ENCODE measurements at places on chromosomes 6 and 20.

DNA sequence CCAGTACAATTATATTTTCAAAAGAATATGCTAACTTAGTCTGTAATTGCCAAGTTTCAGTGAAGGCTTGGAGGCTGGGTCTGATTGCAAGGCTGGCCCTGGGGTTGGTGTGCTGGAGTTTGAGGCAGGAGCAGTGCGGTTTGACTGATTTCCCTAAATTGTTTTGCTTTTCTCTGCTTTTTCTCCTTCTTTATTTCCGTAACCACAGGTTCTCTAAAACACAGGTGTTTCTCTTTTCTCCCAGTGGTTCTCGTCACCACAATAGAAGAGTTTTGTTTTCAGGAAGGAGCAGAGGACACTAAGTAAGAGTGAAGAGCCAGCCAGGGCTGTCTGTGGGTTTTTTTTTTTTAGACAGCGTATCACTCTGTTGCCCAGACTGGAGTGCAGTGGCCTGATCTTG lies 8.2 kb upstream of the SNX9 start:
- DNase-seq = no peak

DNA sequence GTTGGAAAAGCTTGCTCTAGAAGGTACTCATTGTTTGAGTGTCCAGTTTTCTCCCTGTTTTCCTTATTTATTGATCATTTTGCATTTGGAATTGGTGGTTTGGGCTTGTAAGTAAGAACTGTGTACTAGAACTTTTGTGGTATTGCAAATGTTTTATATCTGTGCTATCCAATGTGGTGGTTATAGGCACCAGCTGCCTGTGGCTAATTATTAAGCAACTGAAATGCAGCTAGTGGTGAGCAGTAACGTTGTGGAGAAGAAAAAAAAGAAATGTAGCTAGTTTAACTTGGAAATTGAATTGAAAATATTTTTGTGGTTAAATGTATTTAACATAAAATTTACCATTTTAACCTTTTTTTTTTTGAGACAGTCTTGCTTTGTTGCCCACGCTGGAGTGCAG lies 50.7 kb upstream of the MAPK13 start:
- no peak for DNase-seq

GRCh38 chr6:40887079-40887791 lies 151.8 kb downstream of the UNC5CL start:
- no peak for DNase-seq

DNA sequence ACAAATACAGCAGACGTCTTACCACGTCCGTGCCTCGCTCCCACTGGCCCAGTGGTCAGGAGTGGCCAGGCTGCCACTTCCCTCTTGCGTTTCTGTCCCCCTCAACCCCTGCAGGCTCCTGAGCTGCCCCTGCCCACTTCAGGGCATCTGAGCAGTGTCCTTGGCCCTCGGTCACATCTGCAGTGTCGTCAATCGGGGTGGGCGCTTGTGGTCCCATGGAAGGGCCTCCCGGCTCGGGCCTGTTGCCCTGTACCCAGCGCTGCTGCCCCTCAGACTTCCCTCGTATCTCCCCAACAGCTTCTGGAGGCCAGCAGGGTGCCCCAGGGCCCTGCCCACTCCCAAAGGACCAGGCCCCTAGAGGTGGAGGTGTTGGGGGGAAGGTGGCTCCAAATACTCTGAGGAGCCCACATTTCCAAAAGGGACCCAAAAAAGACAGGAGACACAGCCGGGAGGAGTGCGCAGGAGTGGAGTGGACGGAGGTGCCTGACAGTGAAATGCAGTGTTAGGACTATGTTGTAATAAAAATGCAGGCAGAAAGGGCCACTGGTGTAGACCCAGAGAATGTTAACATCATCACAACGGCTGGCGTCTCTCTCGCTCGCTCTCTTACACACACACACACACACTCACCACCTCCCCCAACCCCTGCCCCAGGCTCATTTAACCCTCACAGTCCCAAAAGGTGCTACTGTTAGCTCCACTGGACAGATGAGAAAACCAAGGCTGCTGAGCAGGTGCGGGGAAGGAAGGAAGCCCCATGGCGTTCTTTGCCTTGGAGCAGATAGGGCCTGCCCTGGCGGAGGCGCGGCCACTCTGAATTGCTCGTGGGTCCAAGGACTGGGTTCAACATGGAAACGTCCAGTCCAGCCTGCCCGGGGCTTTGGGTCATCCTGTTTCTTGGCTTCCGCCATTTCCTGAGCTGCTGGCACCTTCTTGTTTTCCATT lies 343.9 kb downstream of the ZFAND3 start:
- DNase-seq = no peak

- no peak for DNase-seq
Measured at GRCh38 chr20:58215116-58215515, 13.3 kb downstream of the ANKRD60 start.

- no peak for DNase-seq
Measured at GRCh38 chr20:13824459-13824858, 39.6 kb downstream of the NDUFAF5 start.

GRCh38 chr20:41142919-41143318 lies 5.6 kb downstream of the PLCG1 start:
- no peak for DNase-seq

- DNase-seq = no peak
Measured at GRCh38 chr20:33828967-33829560, 17.9 kb downstream of the CHMP4B start.

DNA sequence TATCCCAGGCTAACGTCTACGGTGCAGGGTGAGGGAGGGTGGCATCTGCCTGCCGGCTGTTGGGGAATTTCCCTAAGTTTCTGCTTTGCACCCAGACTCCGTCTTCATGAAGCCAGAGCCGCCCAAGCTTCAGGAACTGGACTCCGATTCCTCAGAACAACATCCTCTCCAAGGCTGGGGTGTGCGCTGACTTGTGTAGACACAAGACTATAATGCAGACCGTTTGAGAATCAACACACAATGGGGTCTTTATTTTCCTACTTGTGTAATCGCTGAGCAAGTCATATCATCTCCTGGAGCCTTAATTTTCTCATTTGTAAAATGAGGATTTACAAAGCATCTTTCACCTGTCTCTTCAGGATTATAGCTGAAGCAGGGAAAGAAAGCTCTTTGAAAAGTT lies 160.5 kb upstream of the AGPAT4 start:
- no peak for DNase-seq

DNA sequence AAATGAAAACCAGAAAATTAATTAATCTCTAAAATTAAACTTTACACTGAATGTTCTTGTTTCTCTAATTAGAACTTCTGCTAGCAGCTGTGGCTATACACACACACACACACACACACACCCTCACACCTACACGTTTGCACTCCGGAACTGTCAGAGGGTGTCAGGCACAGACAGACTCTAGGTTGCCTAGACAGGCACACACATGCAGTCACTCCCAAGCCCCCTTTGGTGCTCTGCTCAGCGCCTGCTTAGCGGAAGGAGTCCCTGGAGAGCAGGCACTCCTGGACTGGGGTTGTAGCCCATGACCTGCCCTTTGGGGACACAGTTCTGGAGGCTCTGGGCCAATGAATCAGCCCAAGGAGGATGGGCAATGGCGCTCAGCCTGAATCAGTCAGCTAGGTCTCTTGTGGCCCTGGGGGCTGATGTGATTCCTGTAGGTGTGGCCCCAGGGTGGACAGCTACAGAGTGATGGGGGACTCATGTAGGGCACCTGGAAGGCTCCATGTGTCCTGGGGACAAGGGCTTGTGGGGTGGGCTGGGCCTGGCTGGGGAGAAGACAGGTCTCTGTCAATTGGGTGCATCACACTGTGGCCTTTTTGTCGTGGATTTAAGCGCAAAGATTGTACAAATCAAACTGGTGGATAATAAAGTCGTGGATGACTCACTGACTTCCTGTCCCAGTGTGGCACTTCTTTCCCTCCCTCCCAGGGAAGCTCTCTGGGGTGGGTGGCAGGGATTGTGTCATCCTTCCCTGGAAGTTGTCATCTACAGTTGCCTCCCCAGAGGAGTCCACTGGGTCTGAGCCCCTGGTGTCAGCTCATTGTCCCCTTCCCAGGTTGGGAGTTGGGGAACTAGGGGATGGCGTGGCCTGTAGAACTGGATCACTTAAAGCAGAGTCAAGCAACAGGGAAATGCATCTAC lies 8.8 kb downstream of the TMEM151B start:
- DNase-seq = no peak

GRCh38 chr6:28980852-28981430 lies 24.2 kb downstream of the ZNF311 start:
- peak; percentile 40 for DNase-seq

- DNase-seq = no peak
Measured at GRCh38 chr6:154218301-154218700, 138.3 kb downstream of the IPCEF1 start.

DNA sequence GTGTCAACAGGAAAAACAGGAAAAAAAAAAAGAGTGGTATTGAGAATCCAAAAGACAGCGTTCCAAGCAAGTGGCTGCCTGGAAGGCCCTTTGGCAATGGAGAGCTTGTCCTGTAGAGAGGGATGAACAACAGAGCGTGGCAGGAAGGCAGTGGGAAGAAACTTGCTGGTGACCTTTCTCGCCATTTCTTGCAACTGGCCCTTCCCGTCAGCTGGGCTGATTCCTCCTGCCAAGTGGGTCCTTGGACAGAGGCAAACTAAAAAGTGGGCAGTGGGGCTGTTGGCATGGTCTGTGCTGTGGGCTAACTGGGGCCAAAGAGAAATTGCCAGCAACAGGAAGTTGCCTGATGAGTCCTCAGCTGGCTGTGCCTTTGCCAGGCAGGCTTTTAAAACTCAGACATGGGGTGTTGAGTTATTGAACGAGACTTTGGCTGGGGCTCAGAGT lies 43.9 kb upstream of the CLDN20 start:
- no peak for DNase-seq

- no peak for DNase-seq
Measured at GRCh38 chr6:169707772-169708171, 5.8 kb downstream of the C6orf120 start.

DNA sequence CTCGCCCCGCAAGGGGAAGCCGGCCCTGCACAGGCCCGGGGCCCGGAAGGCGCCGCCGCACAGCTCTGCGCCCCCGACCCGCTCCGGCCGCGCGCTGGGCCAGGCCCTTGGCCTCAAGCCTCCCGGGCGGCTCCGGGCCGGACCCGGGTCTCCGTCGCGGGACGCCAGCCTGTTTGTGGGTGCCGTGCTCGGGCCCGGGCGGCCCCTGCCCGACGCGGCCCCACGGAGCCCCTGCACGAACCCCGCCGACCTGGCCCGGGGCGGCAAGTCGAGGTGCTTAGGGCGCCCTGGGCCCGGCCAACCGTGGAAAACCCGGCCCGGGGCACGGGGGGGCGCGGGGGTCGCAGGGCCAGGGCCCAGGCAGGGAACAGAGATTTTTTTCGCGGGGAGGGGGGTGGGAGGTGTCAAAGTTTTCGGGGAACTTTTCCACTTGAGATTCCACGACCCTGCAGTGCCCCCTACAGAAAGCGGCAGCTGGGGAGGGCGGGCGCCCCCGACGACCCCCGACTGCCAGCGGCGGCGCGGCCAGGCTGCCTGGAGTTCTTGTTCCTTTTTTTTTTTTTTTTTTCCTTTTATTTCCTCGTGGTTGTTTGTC lies 805 bp upstream of the STX16 start:
- DNase-seq = peak; percentile 69

Measured in GM12892 (cell line).